NCI-H460 (cell line): ENCODE measurements at places on chromosomes 3 and 15. TPM values are rescaled to one million over a fixed set of nuclear protein-coding genes. Genes with fewer than 3 reads are reported as not detected.

- no peak for DNase-seq
Measured at GRCh38 chr3:159112724-159113123, 310.9 kb downstream of the MFSD1 start.

DNA sequence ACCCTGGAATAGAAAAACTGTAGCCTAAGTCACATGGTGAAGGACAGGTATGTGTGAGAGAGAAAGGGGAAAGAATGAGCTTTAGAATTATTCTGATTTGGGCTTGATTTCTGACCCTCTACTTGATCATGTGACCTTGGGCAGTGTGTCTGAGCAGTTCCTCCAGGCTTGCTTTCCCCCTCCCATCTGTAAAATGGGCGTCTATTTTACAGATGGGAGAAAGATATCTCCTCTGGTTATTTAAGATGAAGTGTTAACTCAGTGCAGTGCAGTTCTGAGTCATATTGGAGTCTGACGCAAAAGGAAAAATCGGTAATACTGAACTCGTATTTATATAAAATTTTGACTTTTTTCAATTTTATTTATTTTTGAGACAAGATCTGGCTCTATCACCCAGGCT lies 38.1 kb upstream of the LMOD3 start:
- no peak for DNase-seq

DNA sequence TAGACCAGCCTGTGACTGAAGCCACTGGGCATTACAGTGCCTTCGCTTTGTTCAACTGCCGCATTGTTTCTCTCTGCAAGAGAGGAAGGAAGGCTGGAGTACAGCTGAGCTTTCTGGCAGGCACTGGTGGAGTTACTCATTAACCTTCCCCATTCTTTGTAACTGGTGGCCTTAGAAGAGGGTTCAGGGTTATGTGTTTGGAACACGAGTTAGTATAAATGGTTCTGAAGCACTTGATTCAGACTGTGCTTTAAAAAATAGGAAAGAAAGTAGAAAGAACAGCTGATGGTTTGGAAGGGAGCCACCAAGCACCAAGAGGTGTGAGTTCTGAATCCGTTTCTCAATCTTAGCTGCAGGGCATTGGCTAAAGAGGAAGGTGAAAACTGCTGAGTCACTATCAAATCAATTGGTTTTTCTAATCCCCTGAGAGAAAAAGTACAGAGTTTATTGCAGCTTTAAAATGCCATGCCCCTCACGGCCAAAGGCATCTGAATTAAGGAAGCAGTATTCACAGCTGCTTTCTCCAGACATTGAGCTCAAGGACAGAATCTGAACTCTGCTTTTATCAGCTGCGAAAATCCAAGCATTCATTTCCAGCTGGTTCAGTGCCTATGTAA lies 3.6 kb downstream of the HGD start:
- DNase-seq, result peak; percentile 73

DNA sequence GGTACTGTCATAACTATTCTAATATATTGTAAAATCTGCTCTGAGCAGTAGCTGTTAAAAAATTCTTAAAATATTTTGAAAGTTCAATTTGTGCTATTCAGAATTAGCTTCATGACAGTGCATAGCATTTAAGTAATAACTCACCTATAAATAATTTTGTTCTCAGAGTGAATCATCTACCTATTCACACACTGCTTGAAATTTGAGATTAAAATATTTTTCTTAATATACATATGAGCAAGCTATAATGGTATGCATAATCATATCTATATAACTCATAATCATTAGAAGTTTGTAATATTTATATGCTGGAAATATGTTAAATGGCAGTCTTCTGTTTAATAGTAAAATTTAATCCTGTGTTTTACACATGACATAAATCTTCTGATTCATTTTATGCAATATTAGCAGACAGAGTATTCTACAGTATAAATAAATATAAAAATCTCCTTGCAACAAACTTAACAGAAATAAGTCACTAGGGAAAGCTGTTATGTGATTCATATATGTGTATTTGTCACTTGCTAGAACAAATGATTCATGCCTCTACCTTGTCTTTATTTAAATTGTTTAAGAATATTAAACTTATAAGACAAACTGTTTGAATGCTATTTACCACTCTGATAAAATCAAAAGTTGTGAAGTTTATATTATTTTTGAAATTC lies 710.8 kb downstream of the PLOD2 start:
- DNase-seq, result no peak

DNA sequence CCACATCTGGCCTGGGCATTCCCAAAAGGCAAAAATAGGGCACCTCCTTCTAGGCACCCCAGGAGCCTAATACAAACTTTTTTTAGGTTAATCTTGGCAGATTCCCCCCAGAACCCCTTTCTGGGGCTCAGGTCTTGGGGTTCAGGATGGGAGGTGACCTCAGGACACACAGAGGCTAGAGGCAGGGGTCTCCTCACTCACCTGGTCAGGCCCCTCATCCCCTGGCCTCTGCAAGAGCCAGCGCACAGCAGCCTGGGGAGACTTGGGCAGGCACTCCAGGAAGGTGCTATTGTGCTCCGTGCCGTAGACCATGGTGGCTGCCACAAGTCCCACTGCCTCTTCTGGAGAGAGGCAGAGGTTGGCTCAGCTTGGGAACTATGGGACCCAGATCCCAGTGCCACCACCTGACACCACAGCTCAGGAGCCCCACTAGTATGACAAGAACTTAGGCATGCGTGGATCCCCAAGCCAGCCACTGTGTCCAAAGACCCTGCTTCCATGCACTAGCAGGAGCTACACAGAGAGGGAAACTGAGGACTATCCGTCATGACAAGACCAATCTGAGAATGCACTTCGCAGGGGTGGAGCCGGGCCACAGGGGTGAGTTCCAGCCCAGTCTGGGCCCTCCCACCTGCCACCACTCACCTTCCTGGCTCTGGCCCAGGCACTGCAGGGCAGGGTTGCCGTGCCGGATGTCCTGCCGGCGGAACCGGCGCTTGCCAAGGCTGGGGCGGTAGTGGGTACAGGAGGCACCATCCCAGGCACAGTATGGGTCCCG lies 7.4 kb downstream of the SEMA3G start:
- DNase-seq, result no peak

DNA sequence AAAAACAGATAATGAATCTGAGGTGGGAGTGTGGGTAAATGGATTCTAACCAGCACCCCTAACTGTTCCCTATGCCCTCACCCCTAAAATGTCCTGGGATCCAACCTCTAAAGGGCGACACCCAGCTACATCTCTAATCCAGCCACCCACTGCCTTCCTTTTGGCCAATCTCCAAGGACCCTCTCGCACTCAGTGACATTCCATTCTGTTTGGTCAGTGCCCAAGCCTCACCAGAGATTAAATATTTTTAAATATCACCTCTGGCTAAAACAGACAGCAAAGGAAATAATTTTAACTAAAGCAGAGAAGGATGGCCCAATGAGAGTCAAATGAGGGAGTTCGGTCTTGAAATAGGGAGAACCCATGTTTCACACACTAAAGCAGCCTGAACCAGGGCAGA lies 19.9 kb upstream of the SCN10A start:
- no peak for DNase-seq

Gene CLK3
- 37.8 and 49.8 TPM in 2 replicates for total RNA-seq

Gene LYZL4
- total RNA-seq, result not detected in 2 replicates
